ENCODE measurements at places on chromosomes 3 and 15.

DNA sequence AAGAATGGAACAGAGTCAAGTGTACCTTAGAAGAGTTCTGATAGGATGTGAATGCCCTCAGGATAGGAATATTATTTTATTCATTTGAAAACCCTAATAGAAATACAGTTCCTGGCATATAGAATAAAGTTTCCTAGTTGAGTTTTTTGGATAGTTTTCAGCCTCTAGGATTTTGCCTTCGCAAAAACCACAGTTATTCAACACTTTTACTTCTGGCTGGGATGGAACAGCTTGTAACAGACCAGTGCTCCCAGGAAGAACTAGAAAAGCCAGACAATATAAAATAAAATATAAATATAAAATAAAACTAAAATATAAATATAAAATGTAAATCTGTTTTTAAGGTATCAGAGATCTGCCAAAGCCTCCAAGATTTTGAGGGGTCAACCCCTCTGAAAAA, 27.5 kb upstream of the RARB start:
- no peak for DNase-seq

GRCh38 chr3:189233225-189233858, 61.6 kb downstream of the TPRG1 start:
- peak; percentile 15 for DNase-seq

- no peak for DNase-seq
Measured at GRCh38 chr3:142319912-142320311, 94.5 kb upstream of the GK5 start.

DNA sequence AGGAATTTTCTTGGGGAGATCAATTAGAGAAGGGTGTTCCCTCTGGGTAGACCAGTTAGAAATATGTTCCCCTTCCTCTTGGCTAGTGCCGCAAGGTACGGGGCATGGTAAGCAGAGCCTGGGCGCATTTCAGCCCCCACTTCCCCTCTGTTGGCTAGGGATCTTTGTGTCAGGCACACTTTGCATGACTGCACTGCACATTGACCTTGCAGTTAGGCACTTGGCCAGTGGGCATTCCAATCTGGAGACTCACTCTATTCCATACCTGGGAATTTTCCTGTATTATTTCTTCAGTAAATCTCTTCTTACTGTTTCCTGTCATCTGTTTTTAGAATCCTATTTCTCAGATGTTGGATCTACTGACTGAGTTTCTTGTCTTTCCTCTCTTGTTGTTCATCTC, 30.0 kb upstream of the CACNA1D start:
- DNase-seq: no peak

- DNase-seq: peak; percentile 47
Measured at GRCh38 chr15:56732135-56732885, 999 bp downstream of the ZNF280D start.

GRCh38 chr15:65939901-65940617, 70.8 kb downstream of the RAB11A start:
- no peak for DNase-seq

DNA sequence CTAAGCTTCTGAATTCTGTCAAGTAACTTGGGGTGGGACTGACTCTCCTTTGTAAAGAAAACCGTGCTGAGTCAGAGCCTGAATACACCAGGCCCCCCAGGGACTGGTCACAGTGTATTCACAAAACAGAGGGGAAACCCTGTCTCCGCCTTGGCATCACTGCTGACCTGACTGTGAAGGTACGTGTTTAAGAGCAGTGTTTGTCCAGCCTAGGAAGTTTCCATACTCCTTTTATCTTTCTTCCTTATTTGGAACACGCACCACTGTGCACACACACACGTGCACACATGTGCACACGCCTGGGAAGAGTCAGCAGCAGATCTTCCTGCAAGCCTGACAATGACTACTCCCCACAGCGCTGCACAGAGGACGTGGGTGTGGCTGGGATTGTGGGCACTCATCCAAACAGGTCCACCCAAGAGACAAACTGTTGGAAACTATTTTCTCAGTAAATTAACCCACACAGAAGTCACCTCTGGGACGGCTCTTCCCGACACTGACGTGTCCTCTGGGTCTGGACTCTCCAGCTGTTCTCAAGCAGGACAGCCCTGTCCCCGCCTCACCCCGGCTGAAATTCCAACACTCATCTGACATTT, 87.7 kb downstream of the ATP10A start:
- DNase-seq: peak; percentile 22

- DNase-seq: no peak
Measured at GRCh38 chr15:89754361-89755154, 3.5 kb upstream of the MESP1 start.

DNA sequence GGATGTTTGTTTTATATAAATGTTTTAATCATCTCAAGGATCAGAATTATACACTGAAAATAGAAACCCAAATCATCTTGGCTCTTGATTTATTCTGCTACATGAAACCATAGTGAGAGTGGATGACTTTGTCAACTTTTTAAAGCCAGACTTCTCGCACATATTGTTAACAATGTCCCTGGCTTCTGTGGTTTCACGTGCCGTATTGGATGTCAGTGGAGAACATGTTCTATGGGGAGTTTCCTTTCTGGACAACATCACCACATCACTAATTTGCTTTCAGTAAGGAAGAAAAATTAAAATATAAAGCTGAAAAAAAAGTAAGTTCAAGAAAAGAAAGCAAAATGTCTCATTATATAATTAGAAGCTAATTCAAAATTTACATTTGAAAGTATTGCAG, 297.1 kb upstream of the MME start:
- DNase-seq: no peak

DNA sequence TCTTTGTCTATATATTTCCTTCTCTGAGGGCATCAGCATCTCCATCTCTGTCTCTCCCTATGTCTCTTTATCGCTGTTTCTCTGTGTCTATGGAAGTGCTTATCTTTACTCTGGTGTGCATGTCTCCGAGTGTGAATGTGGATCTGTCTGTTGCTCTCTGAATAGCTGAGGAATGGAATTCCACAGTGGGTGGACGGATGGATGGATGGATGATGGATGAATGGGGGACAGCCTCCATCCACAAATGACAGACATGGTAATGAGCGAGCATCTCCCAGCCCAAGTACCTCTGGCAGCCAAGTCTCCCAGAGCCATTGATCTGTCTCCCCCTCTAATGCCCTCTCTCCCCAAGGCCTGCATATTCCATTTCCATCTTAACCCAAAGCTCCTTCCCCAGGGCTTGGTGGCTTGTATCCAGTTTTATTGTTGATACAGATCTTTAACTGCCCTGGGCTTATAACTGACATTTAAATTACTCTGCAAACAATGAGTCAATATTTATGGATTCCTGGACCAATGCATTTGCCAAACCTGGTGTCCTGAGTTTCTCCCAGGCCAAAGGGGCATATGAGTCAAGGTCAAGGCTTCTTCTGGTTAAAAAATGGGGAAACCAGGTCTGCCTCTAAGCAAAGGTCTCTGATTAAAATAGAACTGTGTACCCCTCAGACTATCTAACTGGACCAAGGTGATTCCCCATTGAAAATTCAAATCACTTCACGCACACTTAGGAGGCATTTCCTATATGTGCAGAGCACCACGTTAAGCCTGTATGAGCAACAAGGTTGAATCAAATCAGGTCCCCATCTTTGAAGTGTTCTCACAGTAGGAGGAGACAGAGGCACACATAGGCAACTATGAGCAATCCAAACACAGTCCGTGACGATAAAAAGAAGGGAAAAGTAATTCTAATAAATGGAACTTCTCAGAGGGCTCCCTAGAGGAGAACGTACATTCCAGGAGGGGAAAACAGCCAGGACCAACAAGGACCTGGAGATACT, 109.9 kb downstream of the TLE3 start:
- no peak for DNase-seq

GRCh38 chr15:42065468-42065867, 28.9 kb downstream of the PLA2G4D start:
- DNase-seq: no peak

DNA sequence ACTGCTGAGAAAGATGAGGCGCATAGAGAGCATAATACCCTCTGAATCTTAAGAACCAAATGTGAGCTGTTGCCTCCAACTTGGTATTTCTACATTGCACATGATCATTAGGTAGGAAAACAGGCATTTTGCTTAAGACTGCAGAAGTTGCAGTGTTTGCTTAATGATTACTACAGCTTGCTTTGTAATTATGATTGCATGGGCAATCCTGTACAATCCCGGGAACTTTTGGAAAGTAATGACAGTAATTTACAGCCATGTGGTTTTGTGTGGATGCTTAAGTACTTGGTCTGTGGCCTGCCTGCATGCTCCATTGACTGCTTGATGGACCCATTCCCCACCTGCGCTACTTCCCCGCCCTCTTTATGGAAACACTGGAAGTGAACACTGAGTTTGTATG, 301.1 kb downstream of the DIPK2A start:
- DNase-seq: no peak

- DNase-seq: no peak
Measured at GRCh38 chr3:76387000-76387399, 601.7 kb upstream of the ZNF717 start.

- no peak for DNase-seq
Measured at GRCh38 chr15:40871749-40872617, 2.1 kb downstream of the RHOV start.

DNA sequence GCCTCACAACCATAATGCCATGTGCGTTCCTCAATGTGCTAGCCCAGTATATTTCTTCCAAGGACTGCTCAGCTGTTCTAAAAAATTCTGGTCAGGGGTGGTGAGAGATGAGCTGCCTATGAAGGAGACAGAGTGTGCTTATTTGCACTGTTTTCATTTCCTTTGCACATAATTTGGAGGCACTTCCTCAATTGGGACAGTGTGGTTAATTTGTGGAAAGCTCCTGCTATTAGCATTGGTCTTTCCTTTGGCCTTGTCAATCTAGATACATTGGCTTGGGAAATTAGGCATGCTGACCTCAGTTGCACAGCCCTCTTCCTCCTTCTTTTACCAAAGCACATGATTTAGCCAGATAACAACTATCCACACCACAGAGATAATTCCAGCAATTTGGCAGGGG, 9.4 kb downstream of the FAM81A start:
- no peak for DNase-seq

- no peak for DNase-seq
Measured at GRCh38 chr3:176994891-176995781, 202.1 kb downstream of the TBL1XR1 start.

- no peak for DNase-seq
Measured at GRCh38 chr3:54772051-54772450, 155.8 kb downstream of the LRTM1 start.

Data from putamen (tissue), 1 donor.